Umbilical cord (tissue), 2 donors: ENCODE measurements at places on chromosomes 1 and 21.

DNA sequence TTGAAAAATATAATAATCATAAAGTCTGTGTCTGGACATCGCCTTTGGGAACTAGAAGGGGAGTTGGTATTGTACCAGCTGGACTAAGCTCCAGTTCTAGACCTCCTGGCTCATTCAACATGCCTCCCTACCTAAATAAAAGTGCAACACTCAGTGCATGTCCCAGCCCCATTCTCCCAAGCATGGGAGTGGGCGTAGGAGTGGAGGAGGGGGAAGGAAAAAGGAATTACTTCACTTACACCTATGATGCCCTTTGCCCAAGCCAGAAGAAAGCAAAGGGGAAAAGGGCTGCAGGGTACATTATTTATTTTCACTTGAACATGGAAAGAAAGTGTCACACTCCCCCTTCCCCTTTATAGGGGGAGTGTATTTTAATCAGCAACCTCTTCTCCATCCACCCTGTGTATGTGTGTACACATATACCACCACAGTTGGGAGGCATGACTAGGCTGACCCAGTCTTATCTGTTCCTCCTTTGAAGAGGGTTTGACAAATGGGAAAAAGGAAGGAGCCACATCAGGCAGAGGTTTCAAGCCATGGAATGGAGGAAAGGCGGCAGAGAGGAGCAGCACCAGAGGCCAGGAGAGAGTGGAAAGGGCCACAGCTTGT is 3.2 kb downstream of the NIT1 start:
- DNase-seq, result no peak

- DNase-seq, result no peak
Observed at GRCh38 chr1:25173809-25174340, 58.4 kb downstream of the SYF2 start.

- DNase-seq, result peak; percentile 16
Observed at GRCh38 chr1:12475530-12475934, 142.5 kb downstream of the DHRS3 start.

DNA sequence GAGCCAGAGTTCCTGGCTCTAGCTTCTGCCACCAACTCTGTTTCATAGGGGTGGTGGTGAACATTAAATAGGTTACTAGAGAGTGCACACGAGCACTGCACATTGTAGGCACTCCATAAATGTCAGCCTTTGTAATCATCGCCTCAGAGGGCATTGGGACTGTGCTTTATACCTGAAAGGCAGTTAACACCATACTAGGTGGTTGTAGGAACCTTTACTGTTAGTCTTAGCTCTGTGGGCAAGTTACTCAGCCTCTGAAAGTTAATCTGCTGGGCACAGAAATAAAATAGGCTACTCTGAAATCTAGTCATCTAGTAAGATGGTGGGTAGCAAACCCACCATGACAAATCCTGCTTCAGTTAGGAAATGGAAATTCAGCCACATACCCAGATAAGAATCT is 37.6 kb downstream of the ARID1A start:
- no peak for DNase-seq

- DNase-seq, result no peak
Observed at GRCh38 chr1:110551278-110551809, 32.4 kb upstream of the KCNA10 start.

DNA sequence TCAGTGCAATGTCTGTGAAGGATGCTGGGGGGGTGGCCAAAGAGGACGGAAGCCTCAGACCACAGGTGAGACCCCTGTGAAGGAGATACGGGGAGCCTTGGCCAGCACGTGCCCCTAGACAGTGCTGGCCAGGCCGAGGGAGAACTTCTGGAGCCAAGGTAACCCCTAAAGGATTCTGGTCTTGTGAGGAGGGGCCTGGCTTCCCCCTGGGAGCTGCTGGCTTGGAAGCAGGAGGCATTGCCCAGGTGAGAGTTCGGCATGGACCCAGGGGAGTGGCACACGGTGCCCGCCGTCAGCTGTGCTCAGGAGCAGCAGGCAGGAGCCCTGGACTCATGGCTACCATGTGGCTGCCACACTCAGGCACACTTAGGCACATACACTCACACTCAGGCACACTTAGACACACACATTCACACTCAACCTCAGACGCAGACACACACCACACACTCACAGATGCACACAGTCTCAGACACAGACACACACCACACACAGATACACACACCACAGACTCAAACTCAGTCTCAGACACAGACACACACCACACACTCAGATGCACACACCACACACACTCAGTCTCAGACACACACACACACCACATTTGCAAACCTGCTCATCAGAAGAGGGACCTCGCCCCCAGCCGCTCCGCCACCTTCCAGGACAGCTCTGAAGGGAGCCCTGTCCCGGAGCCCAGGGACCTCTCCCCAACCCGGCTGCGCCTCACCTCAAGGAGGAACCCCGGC is 1.1 kb upstream of the COL6A2 start:
- peak; percentile 43 for DNase-seq

DNA sequence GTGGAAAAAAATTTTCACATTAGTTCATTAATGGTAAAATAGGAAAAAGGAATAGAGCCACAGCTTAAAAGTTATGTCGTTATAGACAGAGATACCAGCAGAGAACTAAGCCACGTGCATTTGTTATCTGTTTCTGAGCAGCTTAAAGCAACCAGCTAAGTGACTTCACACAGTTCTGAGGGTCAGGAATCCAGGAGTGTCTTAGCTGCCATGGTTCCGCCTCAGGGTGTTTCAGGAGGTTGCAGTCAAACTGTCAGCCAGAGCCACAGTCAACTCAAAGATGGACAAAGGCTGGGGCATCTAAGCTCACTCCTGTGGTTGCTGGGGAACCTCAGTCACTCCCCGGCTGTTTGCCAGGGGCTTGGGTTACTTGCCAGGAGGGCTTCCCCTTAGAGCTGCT is 515.8 kb downstream of the SMYD3 start:
- no peak for DNase-seq

DNA sequence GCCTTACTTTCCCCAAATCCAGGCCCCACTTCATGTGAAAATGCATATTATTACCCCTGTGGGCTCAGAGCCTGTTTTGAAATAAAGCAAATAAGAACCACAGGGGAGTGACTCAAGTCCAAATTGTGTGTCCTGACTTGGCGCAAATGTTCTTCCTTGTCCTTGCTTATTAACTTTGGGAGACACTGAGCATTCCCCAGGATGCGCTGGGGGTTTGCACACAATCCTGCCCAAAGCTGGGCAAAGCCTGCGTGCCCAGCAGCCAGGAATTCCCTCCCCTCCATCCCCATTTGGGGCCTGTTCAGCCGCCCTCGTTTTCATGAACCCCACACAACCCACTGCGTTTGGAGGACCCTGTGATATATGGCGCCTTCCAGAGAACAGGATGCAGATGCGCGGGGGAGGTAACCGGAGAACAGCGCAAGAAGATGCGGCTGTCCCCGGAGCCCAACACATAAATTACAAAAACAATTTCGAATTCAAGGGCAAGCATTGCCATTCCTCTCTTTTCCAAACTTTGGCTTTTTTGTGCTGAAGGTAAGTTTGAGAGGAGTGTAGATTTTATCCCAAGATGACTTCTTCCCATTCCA is 42.4 kb upstream of the CLDN14 start:
- DNase-seq, result no peak

GRCh38 chr1:42145389-42145716 is 7.9 kb upstream of the GUCA2B start:
- DNase-seq, result no peak

- peak; percentile 46 for DNase-seq
Observed at GRCh38 chr1:85544689-85545215, 35.8 kb upstream of the CCN1 start.

DNA sequence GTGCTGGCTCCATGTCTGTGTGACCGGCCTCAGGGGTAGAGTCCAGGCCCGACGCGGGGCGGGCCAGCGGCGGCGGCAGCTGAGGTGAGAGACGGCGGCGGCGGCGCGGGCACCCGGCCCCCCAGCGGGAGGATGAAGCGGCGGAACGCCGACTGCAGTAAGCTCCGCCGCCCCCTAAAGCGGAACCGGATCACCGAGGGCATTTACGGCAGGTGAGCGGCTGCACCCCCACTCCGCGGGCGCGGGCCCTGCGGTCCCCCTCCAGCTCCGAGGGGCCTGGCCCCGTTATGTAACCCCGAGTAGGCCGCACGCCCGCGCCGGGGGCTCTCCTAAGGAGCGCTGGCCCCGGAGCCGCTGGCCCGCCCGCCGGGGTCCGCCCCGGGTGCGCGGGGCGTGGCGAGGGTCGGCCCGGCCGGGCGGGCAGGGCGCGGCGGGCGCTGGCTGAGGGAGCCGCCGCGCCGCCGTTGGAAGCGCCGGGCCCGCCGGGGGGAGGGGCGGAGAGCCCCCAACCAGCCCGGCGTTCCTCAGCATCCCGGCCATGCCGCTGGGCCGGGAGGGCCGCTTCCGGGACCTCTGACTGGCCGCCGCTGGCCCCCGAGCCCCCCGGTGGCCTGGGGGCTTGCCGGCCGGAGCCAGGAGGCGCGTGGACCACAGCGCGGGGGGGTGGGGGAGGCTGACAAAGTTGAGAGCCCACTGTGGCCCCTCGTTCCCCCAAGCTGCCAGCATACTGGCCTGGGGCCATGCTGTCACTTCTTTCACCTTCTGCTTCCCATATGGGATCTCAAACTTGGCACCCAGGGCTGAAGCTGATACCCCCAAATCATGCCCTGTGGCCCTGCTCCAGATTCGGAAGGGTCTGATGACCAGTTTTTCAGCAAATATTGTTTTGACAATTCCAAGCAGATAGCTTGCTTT is 527 bp downstream of the MACO1 start:
- DNase-seq, result peak; percentile 5

DNA sequence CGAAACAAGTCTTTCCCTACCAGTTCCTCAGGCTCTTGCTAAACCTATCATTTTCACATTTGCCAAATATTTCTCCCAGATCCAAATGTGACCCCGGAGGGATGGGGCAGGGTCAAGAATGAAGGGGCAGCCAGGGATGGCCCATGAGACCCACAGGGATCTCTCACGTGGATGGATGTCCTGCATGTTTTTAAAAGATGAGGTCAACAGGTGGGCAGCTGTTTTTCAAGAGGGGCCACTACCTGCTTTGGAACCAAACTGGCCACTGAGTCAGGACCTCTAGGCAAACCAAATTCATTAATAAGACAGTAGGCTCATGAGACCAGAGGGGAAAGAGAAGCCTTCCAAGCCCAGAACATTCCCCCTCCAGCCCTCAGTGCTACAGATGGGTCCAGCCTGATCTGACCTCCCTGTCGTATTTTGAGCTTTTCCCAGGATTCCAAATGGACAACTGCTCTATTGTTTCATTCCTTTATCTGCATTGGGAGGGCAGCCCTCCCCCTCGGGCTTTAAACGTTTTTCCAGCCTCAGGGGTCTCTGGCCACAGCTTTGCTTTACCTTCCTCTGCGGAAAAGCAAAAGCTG is 252.5 kb upstream of the IRF2BP2 start:
- DNase-seq, result no peak

GRCh38 chr1:229897501-229897900 is 169.5 kb upstream of the GALNT2 start:
- no peak for DNase-seq

GRCh38 chr1:217484871-217485270 is 146.0 kb downstream of the GPATCH2 start:
- no peak for DNase-seq

GRCh38 chr1:40898431-40898901 is 36.3 kb upstream of the CITED4 start:
- no peak for DNase-seq

DNA sequence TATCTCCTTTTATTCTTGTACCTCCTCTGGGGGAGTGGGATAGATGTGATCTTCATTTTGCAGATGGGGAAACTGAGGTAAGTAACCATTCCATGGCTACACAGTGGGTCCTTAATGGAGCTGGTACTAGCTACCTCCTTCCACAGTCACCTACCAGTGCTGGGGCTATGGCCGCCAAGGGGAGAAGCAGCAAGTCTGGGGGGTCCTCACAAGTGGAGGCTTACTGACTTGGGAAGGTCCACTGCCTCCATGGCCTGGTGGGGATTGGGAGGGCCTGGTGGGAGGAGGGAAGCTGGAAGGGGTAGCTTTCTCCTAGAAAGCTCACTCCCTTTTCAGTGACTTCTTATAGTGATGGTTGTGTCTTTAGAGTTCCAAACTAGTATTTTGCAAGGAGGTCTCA is 5.9 kb upstream of the FOXO6 start:
- no peak for DNase-seq

- DNase-seq, result peak; percentile 57
Observed at GRCh38 chr1:10679496-10680220, 116.8 kb downstream of the CASZ1 start.

GRCh38 chr1:119984771-119985170 is 84.7 kb downstream of the NOTCH2 start:
- DNase-seq, result no peak

DNA sequence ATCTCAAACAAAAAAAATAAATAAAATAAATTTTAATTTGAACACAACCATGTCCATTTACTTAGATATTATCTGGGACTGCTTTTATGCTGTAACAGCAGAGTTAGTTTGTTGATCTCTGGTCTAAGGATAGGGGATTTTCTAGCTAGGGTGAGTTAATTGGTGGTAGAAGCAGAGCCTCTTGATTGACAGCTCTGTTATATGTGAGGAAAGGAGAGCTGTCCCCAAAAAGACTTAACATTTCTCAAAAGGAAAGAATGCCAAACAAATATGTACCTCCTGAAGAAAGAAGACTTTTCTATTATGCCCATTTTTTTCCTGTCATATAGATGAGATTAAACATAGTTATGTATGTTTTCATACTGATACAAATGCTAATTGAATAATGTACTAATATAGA is 37.8 kb downstream of the MAN1A2 start:
- no peak for DNase-seq

- DNase-seq, result no peak
Observed at GRCh38 chr1:208256556-208256955, 12.4 kb upstream of the PLXNA2 start.

GRCh38 chr21:16550917-16551741 is 821.3 kb downstream of the USP25 start:
- DNase-seq, result no peak

DNA sequence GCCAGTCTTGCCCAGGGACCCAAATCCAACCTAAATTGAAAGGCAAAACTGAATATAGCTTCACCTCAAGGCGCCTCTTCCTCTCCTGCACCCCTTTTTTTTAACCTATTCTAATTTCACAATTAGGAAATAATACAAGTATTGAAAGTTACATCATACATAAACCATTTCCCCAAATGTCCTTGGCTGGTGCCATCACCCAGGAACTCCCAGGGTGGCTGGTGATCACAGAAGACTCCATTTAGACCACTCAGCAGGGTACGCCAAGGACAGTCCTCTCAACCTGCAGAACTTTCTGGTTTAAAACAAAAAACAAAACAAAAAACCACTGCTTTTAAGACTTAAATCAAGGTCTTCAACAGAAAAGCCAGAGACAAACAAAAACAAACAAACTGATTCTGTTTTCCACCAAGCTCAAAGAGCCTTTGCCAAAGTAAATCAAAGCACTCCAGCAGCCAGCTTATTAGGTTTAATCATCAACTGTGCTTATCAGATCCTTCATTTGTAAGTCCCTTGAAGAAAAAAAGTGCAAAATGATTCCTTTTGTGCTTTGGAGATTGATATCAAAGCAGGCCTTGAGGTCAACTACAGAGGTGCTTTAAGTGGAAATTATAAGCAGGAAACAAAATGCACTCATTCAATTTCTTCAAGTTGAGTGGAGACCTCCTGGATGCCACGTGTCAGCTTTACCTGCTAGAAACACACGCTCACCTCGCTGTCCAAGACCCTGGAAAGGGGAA is 113.0 kb downstream of the ETS2 start:
- DNase-seq, result no peak

- peak; percentile 14 for DNase-seq
Observed at GRCh38 chr1:233390842-233391737, 63.6 kb downstream of the MAP3K21 start.

- peak; percentile 62 for DNase-seq
Observed at GRCh38 chr1:172185211-172185610, 235.3 kb upstream of the C1orf105 start.
